HuH-7.5 (cell line): ENCODE measurements at places on chromosomes 4 and X.
A peak's percentile ranks its signal among the peaks of the same experiment; 100 is the strongest.

DNA sequence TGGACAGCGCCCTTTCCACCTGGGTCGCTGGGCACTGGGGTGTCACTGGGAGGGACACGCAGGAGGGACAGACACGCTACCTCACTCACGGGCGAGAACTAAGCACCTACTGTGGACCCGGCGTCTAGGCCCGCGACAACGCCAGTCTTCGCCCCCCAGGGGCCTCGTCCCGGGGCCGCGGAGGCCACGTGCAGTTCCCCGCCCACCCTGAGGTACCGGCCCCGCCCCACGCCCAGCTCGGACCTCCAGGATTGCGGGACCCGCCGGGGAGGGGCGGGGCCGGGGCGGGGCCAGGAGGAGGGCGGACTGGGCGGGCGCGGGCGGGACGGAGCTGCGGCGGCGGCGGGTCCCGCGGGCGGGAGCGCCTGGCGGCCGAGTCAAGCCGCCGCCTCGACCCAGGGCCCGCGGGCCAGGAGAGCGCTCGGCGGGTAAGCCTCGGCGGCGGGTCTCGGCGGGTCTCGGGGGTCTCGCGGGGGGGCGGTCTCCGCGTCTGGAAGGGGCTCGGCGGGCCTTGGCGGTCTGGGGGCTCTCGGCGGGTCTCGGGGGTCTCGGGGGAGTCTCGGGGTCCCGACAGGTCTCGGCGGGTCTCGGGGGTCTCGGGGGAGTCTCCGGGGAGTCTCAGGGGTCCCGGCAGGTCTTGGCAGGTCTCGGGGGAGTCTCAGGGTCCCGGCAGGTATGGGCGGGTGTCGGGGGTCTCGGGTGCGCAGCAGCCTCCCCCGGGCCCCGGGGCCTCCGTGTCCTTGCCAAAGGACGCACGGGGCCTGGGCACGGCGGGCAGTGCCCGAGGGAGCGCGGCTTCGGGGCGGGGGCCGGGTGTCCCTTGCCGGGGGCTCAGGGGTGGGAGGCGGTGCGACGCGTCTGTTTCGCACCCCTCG, at the start of gene SH3BP2:
TSS of gene SH3BP2 (plus strand) at position 375 of the 875 bp plus-strand sequence. CDS start 27,533 bp downstream, outside the sequence.
- DNase-seq, result peak; percentile 77

DNA sequence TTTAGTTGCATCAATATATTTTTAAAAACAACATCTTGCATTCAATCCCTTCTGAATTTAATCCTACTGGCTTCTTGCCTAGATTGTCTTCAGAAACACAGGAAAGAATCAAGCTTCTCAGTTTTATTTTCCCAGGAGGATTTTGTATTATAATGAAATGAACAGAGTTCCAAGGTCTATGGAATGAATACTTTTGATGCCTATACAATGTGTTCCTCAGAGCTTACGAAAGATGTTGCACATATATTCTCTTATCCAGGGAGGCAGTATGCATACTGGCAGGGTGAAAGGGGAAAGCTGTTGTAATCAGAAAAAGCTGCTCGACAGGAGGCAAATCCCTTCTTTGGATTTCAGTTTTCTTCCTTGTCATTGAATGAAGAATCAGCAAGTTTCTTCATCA, 8.8 kb downstream of the TMPRSS11D start:
- no peak for DNase-seq

DNA sequence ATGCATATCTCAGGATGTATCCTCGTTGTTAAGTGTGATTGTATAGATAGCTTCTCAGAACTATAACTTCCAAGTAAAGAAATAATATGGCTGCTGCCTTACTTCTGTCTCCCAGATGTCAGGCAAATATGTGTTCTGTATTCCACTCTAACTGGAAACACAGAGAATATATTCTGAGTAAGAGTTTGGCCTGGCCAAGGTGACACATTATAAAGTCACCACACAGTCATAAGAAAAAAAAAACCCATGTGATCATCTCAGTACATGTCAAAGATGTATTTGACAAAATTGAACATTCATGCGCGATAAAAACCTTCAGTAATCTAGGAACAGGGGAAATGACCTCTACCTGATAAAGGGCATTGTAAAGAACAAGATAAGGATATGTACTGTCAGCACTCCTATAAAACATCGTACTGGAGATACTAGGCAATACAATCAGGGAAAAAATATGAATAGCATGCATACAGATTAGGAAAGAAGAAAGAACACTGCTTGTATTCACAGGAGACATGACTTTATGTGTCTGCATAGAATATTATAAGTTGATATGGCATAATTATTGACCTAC, 207.1 kb downstream of the ZNF330 start:
- no peak for DNase-seq

GRCh38 chrX:18616688-18617406, 55.1 kb downstream of the RS1 start:
- no peak for DNase-seq

- no peak for DNase-seq
Observed at GRCh38 chrX:154368630-154369448, 5.6 kb downstream of the FLNA start.

GRCh38 chr4:142927721-142928120, 81.6 kb upstream of the INPP4B start:
- DNase-seq, result no peak

- no peak for DNase-seq
Observed at GRCh38 chr4:113952452-113953029, 26.9 kb downstream of the ARSJ start.

- no peak for DNase-seq
Observed at GRCh38 chrX:23792861-23793553, 10.0 kb downstream of the SAT1 start.

DNA sequence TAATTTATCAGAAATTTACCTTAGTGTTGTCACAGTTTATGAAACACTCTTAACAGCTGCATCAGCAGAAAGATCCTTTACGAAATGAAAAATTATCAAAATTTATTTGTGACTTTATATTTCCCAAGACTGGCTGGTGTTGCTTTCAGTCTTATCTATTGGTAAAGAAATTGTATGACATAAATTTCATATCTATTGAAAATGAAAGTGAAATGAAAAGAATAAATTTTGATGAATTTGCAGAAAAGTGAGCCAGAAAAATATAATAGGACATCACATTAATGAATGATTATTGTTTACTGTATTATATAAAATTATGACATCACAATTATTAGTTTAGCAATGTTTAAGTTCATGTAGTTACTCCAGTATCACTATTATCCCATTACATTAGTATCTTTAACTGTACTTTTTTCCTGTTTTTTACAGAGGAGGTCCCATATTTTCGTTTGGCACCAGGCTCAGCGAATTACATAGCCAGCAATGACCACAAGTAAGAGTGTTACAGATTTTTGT, 13.2 kb upstream of the TMEM165 start:
- no peak for DNase-seq

DNA sequence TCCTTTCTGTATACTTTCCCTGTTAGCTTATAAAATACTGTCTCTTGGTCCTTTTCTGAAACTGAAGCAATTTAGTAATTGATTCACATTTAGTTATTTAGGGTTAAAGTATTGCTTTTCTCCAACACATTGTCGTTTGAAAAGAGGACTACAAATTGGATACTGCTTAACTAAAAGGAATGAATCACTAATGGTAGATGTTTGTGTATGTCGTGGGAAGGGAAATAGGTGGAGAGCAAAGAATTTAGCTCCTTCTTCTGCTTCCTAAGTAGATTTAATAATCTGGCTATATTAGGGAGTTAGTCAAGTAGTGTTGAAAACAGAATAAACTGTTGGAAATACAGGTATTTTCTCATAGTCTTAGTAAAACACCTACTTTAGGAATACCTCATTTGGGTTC, 27.9 kb downstream of the SLAIN2 start:
- DNase-seq, result no peak

DNA sequence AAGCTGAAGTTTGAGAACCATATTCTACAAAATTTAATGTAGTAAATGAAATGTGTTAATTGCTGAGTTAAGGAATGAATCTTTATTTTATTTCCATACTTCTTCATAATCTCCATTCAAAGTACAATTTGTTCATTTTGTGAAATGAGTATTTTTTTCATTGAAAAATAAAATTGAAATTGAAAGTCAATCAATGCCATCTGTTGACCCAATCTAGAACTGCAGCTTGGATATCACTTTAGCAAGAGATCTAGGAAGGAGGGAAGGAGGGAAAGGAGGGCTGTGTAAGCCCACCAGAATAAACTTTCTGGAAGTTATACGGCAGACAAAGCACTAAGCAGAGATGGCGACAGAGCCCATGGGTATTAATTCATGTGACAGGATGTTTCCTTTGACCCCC, 128.4 kb downstream of the ZMAT1 start:
- no peak for DNase-seq

- no peak for DNase-seq
Observed at GRCh38 chrX:117895418-117895817, 221.2 kb downstream of the KLHL13 start.

DNA sequence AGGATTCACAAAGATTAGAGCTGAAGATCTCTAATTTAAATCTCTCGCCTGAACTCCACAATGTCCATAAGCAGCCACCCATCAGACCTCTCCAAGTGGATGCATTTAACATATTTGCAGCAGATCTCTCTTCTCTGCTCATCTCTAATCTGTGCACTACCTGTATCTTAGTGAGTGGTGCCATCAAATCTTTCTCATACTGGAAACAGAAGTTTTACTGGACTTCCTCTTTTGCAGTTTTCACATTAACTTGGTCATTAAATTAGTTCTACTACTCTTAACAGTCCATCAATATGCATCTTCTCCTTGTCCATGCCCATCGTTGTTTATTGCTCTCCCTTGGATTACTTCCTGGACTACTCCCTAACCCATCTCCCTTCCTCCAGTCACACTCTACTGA, 488.5 kb downstream of the IL15 start:
- no peak for DNase-seq

- no peak for DNase-seq
Observed at GRCh38 chr4:124851741-124852140, 139.2 kb upstream of the ANKRD50 start.

- no peak for DNase-seq
Observed at GRCh38 chrX:139224953-139225665, 305.4 kb upstream of the F9 start.

- DNase-seq, result no peak
Observed at GRCh38 chr4:165560941-165561340, 182.1 kb downstream of the CPE start.
